Stimulated activated CD8-positive, alpha-beta memory T cell treated with anti-CD3 and anti-CD28 coated beads, Interleukin-7, amount 100 ng/mL, for 24 hours (primary cell): ENCODE measurements at places on chromosomes 12 and 14.
A peak's percentile ranks its signal among the peaks of the same experiment; 100 is the strongest.

GRCh38 chr14:67636361-67636919 is 16.7 kb downstream of the ARG2 start:
- DNase-seq = no peak

GRCh38 chr12:12951504-12951903 is 466 bp downstream of the GPRC5D start:
- DNase-seq = no peak

DNA sequence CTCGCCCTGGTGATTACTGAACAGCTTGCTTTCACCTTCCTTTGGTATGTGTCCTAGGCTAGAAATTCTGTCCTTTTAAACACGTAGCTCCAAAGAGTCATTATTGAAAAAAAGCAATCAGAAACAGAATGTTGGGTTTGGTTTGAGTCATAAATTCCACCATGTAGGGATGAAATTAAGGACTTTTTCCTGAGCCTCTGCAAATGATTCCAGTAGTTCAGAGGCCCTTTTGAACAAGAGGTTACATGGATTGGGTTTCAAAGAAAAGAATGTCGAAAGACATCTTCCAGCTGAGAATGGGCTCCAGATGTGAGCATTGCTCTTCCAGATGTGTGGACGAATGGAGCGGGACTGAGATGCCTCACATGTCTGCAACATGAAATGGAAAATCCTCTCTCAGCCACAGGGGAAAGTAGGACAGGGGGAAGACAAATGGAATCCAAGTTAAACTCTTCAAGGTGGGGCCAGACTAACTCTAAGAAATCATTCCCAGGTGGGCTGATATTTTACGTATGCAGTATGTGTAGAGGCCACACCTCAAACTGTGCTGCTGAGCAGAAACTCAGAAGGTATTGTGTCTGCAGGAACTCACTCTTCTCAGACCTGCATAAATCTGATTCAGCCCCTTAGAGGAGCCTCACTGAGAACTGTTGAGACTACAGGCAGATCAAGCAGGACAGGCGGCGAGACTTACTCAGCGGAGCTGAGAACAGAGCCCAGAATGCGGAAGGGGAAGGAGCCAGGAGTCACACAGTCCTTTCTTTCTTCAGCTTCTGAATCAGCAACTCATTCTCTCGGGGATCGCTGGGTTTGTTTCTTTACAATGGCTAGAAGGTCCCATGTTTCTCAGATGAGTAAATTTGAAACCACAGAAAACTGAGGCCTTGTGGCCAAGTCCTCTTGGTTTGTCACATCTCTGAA is 23.3 kb upstream of the EMP1 start:
- DNase-seq = no peak

- peak; percentile 71 for DNase-seq
These were observed 1.6 kb downstream of the SUDS3 start for GRCh38 chr12:118377884-118378470.

- DNase-seq = no peak
These were observed 169.2 kb upstream of the PLXNC1 start for GRCh38 chr12:93979189-93979588.

DNA sequence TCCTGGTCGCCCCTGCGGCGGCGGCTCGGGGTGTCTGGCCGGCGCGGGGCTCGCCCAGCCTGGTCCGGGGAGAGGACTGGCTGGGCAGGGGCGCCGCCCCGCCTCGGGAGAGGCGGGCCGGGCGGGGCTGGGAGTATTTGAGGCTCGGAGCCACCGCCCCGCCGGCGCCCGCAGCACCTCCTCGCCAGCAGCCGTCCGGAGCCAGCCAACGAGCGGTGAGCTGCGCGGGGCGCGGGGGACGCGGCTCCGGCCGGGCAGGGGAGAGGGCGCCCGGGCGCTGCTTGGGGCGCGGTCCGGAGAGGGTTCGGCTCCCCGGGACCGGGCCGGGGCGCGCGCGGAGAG is at the start of gene LGALS3:
TSS of gene LGALS3 (plus strand) at position 167 of the 342 bp plus-strand sequence. CDS start 8,122 bp downstream, outside the sequence.
- no peak for DNase-seq

DNA sequence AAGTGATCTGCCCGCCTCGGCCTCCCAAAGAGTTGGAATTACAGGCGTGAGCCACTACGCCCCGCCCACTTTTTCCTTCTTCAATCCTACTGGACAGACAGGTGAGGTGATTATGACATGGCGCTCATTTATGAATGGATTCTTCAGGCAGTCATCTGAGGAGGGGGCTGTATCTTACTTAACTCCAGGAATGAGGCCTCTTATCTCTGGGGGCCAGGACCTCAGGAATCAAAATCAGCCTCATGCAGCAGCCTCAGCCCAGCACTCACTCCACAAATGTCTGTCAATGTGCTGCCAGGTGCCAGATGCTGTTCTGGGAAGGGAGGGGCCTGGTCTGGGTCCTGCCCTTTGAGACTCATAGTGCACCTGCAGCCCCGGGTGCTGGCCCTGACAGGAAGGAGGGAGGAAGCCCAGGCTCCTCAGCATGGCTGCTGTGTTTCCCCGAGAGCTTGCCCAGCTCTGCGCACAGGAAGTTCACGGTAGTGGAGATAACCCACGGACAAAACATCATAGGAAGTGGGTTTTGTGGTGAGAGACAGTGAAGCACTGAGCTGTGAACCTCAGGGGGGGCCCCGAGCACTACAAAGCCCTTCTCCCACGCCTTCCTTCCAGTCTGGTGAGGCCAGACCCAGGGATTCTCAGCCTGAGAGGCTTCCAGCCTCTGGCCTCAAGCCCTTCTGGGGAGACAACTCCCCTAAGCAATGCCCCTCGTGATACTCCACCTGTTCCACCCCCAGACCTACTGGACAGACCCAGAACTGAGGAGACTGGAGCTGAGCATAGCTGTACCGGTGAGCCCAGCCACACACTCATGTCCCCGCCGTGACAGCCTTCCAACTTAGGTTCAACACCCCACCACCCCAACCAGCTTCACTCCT is 22.3 kb downstream of the GALNT6 start:
- peak; percentile 64 for DNase-seq

GRCh38 chr12:87901457-87901856 is 127.7 kb downstream of the C12orf50 start:
- no peak for DNase-seq

DNA sequence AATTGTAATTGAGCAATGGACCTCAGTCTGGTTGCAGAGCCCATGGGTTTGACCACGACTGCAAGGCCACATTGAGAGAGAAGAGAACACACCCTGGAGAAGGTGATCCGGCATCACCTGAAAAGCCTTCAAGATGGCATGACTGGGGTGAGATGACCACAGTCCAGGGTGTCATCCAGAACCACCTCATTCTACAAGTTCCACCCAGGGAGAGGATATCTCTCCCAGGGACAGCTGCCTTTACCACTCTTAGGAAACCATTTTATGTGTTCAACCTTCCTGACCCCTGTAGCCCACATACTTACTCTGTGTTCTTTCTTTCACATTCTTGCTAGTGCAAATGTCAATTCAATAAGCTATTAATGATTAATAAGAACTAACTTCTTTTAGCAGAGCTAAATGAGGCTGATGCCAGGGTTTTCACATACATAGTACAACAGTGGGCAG is 43.4 kb upstream of the CPM start:
- no peak for DNase-seq

DNA sequence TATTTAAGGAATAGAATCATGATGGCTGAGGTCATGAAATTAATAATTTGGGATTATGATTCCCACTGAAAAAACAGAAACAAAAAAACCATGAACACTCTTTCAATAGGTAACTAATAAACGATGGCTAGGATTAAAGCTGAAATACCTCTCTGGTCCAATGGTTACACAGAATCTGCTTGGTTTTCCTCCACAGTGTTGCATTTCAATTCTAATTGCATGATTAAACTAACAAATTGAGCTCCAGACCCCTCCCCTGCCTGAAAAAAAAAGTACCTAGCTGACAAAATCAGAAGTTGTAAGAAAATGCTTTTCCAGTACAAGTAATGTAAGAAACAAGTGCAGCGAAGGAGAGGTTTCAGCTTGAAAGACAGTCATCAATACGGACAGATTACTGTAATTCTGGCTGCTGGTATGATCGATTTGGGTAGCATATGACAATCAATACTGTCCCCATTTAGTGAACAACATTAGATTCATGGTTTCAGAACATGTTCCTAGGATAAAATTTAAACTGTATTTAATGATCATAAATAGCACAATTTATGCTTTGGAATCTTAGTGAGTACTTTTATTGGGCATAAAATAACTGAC is 32.0 kb downstream of the INSM2 start:
- DNase-seq = no peak

DNA sequence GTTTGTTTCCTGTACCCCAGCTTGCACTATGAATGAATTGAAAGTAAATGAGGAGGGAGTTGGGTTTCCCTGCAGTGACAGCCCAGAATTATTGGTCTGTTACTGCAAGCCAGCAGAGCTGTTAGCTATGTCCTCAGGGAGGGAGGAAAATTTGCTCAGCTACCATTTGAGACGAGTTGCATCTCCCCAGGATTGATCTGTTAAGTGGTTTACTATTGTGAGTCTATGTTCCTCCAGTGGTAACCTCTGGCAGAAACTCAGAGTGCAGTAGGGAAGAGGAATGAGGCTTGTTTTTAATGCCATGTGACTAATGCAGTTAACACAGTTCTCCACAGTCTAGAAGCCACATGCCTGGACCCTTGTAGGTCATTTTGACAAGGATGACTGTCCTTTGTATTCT is 173.9 kb downstream of the SLC15A4 start:
- no peak for DNase-seq

DNA sequence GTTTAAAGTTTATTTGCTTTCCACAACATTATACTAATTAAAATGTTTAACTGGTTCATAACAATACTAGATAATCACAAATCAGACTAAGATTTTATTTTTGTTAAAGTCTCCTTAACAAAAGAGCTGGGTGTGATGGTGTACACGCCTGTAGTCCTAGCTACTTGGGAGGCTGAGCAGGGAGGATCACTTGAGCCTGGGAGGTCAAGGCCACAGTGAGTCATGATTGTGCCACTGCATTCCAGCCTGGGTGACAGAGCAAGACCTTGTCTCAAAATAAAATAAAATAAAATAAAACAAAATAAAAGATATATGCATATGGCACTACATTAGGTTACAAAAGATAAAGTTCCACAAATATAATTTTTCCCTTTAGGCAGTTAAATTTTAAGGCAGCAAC is 5.6 kb downstream of the MIS18BP1 start:
- no peak for DNase-seq

GRCh38 chr14:99951085-99951484 is 114.1 kb upstream of the EVL start:
- no peak for DNase-seq

DNA sequence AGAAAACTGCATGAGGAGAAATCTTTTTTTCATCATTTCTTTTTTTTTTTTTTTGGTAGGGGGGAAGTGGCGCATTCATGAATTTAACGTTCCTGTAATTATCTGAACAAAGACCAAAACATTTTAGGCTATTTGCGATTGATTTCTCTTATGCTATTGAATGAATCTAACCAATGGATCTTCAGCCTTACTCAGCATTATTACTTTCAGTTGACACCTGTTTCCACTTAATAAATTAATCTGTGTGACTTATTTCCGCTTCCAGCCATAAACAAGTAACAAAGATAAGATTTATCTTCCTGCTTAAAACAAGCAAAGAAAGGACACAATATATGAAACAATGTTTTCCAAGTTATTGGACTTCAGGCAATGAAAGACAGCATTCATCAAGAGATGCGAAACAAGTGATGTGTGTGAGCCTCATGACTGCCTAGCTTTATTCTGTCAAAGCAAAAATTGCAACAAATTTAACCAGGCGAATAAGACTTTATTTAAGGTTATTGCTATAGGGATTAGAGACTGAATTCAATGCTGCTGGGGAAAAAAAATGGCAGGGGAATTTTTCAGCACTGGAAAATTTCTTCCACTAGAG is 1026.9 kb downstream of the LRFN5 start:
- no peak for DNase-seq

GRCh38 chr14:22854963-22855724 is 16.4 kb upstream of the LRP10 start:
- no peak for DNase-seq

- DNase-seq = no peak
These were observed 114.2 kb downstream of the DPF3 start for GRCh38 chr14:72779679-72780078.

- DNase-seq = no peak
These were observed 31.2 kb upstream of the STK38L start for GRCh38 chr12:27212861-27213260.

GRCh38 chr12:61530456-61530855 is 729.7 kb upstream of the USP15 start:
- no peak for DNase-seq

DNA sequence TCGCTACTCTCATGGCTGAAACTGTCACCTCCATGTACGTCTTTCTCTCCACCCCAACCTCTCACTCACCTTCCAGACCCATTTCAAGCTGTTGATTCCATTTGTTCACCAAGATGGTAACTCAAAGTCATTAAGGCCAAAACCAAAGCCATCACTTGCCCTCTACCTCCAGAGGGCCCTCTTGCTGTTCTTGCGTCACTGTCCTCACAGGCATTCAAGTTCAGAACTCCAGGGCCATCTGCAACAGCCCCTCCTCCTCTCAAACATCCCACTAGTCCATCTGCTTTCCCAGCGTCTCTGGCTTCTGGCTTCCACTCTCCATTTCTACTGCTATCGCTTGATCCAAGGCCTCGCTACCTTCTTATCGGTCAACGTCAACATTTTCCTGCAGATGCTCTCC is 74.5 kb downstream of the VWF start:
- no peak for DNase-seq

DNA sequence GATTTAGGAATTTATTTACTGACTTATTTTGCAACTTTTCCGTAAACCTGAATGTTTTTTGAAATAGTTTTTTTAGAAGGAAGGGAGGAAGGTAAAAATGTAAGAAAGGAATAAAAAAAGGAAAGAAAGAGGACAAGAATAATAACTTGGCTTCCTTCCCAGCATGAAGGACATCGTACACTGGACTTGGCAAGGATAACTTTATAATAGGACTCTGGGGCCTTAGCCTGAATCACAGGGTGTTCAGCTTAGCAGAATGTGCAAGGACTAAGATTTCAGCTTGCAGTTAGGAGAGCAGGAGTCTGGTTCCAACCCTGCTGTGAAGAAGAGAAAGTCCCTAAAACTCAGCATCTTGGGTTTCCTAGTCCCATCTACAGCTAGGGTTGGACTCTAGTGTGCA is 1053.3 kb downstream of the VRK1 start:
- no peak for DNase-seq

DNA sequence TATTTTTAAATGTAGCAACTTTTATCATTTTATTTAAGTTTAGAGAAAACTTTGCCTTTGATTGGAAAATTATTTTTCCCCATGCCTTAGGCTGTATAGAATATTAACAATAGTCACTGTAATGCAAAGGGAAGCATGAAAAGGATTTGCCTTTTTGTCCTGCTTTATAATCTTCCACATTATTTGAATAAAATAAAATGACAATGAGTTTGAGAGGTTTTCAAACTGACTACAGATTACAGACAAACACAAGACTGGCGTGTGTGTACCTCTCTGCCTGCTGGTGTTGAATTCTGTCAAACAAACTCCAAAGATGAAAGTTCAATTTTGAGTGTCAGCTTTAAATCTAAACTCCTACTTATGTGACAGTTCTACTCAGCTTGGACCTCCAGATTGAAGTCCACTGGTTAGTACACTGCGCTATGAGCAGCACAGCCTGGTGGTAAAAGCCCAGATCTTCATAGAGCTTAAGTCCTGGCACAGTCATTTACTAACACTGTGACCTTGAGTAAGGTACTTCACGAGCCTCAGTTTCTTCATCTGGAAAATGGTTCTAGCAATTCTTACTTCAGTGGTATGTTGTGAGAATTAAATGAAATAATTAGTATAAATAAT is 98.3 kb upstream of the CPNE8 start:
- DNase-seq = no peak

- no peak for DNase-seq
These were observed 83.6 kb upstream of the HECTD1 start for GRCh38 chr14:31291210-31291609.

GRCh38 chr12:67909681-67910080 is 79.6 kb upstream of the IFNG-AS1 start:
- no peak for DNase-seq

GRCh38 chr14:26190646-26191045 is 407.2 kb downstream of the NOVA1 start:
- DNase-seq = no peak
